ENCODE measurements at places on chromosomes 5 and 9.

- no peak for DNase-seq
Observed at GRCh38 chr9:130236436-130236985, 29.0 kb upstream of the HMCN2 start.

- DNase-seq = no peak
Observed at GRCh38 chr5:9373571-9373970, 172.3 kb downstream of the SEMA5A start.

DNA sequence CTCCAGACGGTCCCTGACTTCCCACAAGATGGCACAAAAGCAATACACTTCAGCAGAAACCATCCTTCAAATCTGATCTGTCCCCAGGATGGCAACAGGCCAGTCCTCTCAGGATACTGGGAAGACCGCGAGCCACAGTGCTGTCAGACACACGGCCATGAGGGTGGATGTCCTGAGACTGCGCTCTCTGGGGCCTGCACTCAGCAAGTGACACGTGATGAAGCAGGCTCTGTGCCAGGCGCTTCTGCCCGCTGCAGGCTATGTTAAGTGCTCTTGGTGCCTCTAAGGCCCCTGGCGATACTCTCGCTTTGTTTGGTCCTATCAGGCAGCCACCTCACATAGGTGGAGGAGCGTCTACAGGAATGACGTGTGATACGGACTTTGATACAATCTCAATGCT, 7.1 kb downstream of the BRD9 start:
- no peak for DNase-seq

DNA sequence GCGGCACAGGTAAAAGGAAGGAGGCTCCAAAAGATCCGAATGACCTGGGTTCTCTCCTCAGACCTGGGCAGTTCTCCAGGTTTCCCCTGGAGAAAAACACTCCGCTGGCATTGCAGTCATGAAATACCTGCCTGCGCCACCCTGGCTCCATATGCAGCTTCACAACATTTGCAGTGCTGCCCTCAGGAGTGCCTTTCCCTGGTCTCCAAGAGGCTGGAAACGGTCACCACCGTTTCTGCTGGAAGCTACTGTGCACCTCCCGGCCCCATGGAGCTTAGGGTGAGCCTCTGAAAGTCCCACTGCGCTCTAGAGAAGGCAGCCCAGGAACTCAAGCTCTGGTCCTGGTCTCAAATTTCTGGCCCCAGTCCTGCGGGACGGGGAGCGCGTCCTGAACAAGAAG, 670 bp downstream of the UGT3A1 start:
- no peak for DNase-seq

DNA sequence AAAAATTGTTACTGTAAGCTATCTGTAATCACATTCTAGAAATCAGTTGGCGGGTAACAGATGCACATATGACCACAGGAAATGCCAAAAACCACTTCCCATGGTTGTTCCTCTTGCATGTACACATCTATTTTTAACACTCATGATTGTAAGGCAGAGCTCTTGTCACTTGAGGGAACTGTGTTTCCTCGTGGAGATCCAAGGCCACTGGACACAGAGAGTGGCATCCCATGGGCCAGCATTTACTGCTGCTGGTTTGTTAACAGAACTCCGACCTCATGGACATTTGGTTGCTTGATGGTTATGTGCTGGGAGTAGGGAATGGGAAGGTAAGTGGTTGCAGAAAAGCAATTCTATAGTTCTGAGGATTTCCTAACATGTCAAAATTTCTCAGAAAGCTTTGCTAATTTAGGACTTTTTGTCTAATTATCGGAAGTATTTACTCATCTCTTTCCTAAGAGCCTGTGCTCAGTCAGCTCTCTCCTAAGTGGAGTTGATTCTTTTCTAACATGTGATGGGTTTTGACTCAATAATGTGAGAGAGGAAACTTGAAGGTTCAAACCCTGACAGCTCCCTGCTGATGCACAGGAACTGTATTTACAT, 202.0 kb upstream of the NR3C1 start:
- no peak for DNase-seq
